Motor neuron (in vitro differentiated cells): ENCODE measurements at places on chromosomes 4 and X. TPM values are rescaled to one million over a fixed set of nuclear protein-coding genes. Genes with fewer than 3 reads are reported as not detected.

NCAPG gene
- 1.4 and 2.0 TPM in 2 replicates for total RNA-seq

RTL3 gene
- total RNA-seq, result not detected in 2 replicates

RTL9 gene
- 0.38 and 0.69 TPM in 2 replicates for total RNA-seq

WNK3 gene
- 0.28 and 0.34 TPM in 2 replicates for total RNA-seq

ADGRL3 gene
- 65.4 and 67.2 TPM in 2 replicates for total RNA-seq

MUC7 gene
- total RNA-seq, result 0.49 and 1.9 TPM in 2 replicates
